ENCODE measurements at places on chromosomes 4 and X.

DNA sequence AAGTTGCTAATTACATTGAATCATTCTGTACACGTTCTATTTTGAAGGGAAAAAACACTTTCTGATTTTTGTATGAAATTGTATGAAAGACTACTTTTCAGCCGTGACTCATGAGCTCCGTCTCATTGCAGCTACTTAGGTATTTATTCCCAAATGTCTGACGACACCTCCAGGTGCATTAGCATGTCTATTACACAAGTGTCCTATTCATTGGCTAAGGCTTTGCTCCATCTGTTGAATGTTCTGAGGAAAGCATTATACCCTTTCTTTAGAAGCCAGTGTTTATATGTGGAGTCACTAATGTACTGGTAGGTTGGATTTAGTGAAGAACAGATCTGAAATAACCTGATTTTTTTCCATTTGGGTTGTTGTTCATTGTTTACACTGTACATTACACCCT is 51.8 kb downstream of the MAP7D3 start:
- DNase-seq = no peak

DNA sequence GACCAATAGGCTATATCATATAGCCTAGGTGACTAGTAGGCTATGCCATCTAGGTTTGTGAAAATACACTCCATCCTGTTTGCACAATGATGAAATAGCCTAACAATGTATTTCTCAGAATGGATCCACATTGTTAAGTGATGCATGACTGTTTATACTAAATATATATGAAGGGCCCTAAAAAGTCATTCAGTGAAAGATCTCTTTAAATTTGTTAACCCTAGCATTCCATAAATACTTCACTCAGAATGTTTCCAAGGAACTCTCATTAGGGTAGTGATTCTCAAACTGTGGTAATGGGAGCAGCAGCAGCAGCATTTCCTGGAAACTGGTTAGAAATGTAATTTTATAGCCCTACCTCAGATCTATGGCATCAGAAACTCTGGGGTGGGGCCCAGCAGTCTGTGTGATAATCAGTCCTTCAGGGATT is 74.9 kb downstream of the PRRG1 start:
- DNase-seq = no peak

DNA sequence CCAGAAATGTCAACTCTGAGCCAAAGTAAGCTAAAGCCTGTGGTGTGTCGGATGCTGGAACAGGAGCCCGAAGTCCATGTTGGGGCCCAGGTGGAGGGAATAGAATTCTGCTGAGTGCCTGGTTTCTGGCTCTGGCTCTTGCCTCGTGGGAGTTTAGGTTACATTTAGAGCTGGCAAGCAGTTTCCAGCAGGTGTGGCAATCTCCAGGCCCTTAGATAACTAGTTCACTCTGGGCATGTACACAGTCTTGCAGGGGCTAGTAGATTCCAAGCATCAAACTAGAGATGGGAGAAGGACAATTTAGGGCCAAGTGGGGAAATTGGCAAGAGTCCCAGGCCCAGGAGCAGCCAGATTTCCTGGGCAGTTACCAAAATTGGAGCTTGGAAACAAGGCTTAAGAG is 56.3 kb upstream of the STOX2 start:
- no peak for DNase-seq

GRCh38 chrX:129779747-129780146 is at the start of gene SASH3:
TSS of gene SASH3 (plus strand) at chrX:129779949. CDS start at chrX:129780098, 149 bp downstream.
- no peak for DNase-seq

GRCh38 chr4:26326791-26327190 is 6.0 kb downstream of the RBPJ start:
- no peak for DNase-seq

GRCh38 chrX:51408462-51408861 is 75.8 kb downstream of the NUDT10 start:
- no peak for DNase-seq

DNA sequence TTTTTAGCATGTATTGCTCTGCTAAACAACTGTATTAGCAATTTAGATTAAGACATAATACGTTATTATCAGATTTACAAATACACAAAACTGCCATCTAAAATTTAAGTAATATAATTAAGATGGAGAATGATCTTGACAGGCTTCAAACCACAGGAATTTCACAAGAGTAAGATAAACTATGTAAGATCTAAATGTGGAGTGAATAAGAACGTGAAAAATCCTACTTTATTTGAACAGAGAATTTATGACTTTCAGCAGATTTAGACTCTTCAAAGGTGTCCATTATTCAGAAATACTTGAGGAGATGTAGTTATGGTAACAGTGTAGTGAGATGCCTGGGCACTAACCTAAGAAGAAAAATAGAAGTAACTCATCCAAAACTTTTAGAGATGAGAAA is 73.2 kb downstream of the SLC4A4 start:
- no peak for DNase-seq

- no peak for DNase-seq
Observed at GRCh38 chr4:117968606-117969005, 65.7 kb upstream of the NDST3 start.

DNA sequence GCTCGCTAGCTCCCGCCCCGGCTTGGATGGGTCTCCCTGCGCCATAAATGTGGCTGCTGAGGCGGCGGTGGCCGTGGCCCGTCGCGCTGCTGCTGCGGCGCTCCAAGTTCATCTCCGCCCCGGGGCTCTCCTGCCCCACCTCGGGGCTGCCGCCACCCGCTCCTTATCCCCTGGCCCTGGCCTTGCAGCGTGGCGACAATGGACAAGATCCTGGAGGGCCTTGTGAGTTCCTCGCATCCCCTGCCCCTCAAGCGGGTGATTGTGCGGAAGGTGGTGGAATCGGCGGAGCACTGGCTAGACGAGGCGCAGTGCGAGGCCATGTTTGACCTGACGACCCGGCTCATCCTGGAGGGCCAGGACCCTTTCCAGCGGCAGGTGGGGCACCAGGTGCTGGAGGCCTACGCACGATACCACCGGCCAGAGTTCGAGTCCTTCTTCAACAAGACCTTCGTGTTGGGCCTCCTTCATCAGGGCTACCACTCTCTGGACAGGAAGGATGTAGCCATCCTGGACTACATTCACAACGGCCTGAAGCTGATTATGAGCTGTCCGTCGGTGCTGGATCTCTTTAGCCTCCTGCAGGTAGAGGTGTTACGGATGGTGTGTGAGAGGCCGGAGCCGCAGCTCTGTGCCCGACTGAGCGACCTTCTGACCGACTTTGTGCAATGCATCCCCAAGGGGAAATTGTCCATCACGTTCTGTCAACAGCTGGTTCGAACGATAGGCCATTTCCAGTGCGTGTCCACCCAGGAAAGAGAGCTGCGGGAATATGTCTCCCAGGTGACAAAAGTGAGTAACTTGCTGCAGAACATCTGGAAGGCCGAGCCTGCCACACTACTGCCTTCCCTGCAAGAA is 763 bp downstream of the USP38 start:
- DNase-seq = peak; percentile 25
